Spinal cord (tissue), 10 donors: ENCODE measurements at places on chromosomes 6 and 20. TPM values are rescaled to one million over a fixed set of nuclear protein-coding genes. Genes with fewer than 3 reads are reported as not detected.

Gene TMEM217
- total RNA-seq = 1.4 TPM

Gene STMND1
- total RNA-seq = 1.7 TPM

Gene PCSK2
- total RNA-seq = 19.6 TPM

GRCh38 chr6:130018744-130019325 is 454 bp downstream of the L3MBTL3 start:
- no peaks in the 10 kb centered on the region for H3K27me3 ChIP-seq
- H3K4me3 ChIP-seq = peak overlapping the region; percentile 63
- no peaks in the 10 kb centered on the region for H3K36me3 ChIP-seq
- peak; percentile 19 for DNase-seq
- peak overlapping the region; percentile 77 for H3K27ac ChIP-seq
- peaks cover 7% of the 10 kb centered on the region for H3K4me1 ChIP-seq

DNA sequence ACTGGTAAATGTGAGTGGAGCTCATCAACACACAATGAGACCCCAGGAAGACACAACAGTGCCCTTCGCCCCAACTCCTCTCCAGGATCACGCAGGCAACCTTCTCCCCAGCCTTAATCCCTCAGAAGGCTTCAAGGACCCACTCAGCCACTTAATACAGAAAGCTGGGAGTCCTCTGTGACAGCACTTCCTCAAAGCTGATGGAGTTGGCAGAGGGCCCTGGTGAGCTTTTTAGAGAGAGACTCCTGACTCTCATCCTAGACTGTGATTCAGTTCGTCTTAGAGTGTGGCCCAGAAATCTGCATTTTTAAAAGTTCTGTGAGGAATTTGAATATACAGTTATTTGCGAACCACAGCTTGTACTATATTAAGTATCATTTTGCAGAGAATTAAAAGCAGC is 187.7 kb downstream of the UST start:
- no peaks in the 10 kb centered on the region for H3K4me1 ChIP-seq
- no peak overlapping the region for H3K4me3 ChIP-seq
- H3K36me3 ChIP-seq = no peaks in the 10 kb centered on the region
- H3K27me3 ChIP-seq = no peaks in the 10 kb centered on the region
- DNase-seq = peak; percentile 38

GRCh38 chr6:169785566-169785965 is 34.1 kb downstream of the ERMARD start:
- H3K4me3 ChIP-seq = no peak overlapping the region
- peaks cover 24% of the 10 kb centered on the region for H3K36me3 ChIP-seq
- peaks cover 15% of the 10 kb centered on the region for H3K4me1 ChIP-seq

DNA sequence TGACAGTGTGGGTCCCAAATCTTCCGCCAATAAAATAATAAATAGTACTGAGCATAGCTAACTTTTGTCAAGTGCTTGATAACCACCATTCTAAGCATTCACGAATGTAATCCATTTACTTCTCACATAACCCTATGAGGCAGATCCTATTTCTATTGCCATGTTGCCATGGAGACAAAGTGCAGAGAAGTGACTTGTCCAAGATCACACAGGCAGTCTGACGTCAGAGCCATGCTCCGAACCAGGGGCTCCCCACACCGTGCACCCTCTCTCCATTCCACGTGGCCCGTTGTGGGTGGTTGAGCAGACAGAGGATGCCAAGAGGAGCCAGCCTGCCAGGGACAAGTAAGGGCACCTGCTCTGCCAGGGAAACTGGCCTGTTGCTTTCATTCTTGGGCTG is 38.9 kb downstream of the CDH22 start:
- no peaks in the 10 kb centered on the region for H3K36me3 ChIP-seq
- H3K4me3 ChIP-seq = no peak overlapping the region
- no peak for DNase-seq
- H3K4me1 ChIP-seq = peaks cover 30% of the 10 kb centered on the region
- H3K27ac ChIP-seq = no peak overlapping the region
- no peaks in the 10 kb centered on the region for H3K27me3 ChIP-seq
